ENCODE measurements at places on chromosomes 11 and 22.

GRCh38 chr11:76762867-76763572, 20.1 kb upstream of the TSKU start:
- DNase-seq: no peak

GRCh38 chr22:43919106-43919973, 4.3 kb upstream of the PNPLA3 start:
- no peak for DNase-seq

DNA sequence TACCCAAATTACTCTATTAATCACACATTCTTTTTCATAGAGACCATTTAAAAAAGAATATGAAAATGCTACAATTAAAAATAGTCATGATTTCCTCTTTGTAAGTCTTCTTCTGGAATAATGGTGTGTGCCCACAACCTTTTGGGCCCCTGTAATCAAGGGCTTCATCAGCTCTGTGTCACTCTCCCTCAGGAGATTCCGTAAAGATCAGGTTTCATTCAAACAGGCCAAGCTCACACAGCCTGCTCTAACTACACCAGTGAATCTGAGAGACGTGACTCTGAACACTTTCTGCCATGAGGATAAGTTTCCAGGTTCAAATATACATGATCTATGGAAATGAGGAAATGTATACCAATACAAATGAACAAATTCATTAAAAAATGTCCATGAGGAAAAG, 9.5 kb downstream of the DRICH1 start:
- DNase-seq: no peak

GRCh38 chr11:18692941-18693760, 5.4 kb upstream of the TMEM86A start:
- no peak for DNase-seq

GRCh38 chr11:47332791-47333525, 19.5 kb downstream of the MYBPC3 start:
- DNase-seq: no peak

DNA sequence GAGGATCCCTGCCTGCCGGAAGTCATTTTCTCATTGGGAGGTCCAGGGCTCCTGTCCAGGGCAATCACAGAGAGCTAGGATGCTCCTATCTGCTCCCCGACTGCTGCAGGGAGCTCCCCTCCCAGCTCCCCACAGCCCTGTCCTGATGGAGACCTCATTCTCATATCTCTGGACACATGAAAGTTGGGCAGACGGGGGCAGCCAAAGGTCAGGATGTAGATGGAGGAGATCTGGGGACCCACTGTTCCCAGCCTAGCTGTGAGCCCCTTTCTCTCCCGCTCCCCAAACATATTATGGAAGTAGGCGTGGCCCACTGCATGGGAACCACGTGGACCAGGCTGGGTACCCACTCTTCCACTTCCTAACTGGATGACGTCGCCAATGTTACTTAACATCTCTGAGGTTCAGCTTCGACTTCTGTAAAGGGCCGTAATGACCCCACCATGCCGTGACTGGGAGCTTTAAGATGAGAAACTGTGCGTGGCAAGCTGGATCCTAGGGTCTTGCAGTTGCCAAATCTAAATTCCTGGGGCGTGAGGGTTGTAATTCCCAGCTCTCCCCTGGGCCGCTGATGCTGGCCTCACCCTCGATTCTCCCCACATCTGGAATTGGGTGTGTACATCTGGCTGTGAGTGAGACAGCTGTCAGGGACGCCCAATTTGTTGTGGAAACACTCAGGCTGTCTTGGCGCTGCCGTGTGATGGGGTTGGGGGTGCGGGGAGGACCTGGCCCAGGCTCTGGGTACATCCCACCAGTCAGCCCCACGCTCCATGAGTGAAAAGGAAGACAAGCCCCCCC, 1.8 kb downstream of the CDC42EP2 start:
- DNase-seq: no peak

GRCh38 chr11:14578541-14578956, 58.4 kb upstream of the PSMA1 start:
- DNase-seq: no peak

DNA sequence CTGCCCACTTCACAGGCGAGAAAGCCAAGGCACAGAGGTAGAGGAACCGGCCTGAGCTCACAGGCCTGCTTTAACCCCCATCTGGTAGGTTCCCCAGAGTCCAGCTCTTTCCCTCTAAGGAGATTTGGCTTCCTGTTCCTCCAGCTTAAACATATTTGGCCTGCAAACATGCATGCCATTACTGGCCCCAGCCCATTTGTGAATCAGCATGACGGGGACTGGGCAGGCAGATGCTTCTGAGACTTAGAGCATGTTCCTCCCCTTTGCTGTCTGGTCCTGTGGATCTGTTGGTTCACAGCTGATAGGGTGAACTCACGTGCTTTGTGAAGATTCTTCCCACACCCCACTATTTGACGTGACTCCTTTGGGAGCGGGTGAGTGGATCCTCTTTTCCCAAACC, 12.6 kb downstream of the CHST1 start:
- no peak for DNase-seq
